Bone marrow (tissue), 2 donors: ENCODE measurements at places on chromosomes 11 and 22.

DNA sequence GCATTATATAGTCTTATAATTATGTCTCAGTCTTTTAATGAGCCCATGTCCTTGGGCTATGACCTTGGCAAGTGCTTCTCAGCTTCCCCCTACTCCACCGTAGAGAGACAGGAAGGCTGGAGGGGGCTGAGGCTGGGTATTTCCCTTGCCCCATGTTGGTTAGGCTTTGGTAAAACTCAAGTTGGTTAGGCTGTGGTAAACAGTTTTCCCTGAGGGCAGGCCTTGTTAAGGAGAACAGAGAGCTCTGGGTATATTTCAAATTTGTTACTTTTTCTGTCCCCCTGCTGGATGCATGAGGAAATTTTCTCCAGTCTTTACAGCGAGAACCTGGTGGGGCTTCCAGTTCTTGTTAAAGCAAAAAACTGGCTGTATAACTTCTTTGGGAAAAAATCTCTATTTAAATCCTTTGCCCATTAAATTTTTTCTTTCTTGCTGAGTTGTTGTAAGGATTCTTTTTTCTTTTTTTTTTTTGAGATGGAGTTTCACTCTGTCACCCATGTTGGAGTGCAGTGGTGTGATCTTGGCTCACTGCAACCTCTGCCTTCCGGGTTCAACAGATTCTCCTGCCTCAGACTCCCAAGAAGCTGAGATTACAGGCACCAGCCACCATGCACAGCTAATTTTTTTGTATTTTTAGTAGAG lies 12.2 kb upstream of the DCHS1 start:
- no peak for DNase-seq

DNA sequence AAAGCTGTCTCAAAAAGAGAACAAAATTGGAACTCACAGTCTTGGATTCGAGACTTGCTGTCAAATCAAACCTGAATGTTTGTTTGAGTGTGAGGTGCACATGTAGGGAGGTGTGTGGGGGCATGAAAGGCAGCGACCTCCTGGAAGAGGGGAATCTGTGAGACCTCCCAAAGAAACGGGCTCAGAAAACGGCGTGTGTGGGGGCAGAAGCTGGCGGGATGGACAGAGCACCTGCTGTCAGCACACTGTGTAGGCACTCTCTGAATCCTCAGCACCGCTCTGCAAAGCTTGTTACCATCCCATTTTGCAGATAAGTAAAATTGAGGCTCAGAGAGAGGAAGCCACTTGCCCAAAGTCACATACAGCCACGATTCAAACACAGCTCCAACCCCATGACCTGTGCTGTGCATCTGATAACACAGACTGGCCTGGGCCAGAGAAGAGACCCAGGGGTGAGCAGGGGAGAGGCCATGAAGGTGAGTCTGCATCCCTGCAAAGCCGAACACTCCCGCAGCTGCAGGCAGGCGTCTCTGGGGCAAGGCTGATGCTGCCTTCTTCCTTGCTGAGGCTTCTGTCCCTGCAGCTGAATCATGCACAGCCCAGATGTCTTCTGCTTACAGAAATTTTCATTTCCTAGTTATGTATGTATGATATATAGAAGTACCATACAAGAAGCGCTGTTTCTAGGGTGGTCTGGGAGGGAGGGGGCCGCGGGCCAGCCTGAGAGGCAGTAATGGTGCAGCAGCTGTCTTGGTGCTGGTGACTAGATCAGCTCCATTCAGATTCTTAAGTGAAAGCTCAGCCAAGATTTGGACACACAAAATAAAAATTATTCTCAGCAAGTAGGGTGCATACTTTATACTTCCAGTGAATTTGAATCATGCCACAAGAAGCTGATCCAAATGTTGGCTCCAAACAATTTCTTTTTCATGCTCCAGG lies 67.3 kb upstream of the SHISAL1 start:
- DNase-seq, result no peak

DNA sequence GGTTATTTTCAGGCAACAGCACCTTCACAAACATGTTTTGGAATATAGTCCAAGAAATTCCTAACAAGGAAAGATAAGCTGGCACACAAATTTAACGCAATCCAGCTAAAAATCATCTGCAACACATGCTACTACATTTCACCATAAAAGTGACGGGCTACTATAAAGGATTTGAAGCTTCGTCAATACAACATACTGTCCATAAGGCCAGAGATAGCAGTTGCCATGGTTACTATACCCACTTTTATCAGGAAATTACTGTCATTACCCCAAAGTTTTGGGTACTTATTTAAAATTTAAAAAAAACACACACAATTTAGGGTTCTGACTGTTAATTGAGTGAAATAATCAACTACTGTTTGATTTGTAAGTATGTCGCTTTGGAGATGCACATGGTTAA lies 6.9 kb downstream of the PHF21A start:
- DNase-seq, result no peak

- no peak for DNase-seq
Observed at GRCh38 chr11:45178890-45179671, 32.6 kb downstream of the PRDM11 start.

DNA sequence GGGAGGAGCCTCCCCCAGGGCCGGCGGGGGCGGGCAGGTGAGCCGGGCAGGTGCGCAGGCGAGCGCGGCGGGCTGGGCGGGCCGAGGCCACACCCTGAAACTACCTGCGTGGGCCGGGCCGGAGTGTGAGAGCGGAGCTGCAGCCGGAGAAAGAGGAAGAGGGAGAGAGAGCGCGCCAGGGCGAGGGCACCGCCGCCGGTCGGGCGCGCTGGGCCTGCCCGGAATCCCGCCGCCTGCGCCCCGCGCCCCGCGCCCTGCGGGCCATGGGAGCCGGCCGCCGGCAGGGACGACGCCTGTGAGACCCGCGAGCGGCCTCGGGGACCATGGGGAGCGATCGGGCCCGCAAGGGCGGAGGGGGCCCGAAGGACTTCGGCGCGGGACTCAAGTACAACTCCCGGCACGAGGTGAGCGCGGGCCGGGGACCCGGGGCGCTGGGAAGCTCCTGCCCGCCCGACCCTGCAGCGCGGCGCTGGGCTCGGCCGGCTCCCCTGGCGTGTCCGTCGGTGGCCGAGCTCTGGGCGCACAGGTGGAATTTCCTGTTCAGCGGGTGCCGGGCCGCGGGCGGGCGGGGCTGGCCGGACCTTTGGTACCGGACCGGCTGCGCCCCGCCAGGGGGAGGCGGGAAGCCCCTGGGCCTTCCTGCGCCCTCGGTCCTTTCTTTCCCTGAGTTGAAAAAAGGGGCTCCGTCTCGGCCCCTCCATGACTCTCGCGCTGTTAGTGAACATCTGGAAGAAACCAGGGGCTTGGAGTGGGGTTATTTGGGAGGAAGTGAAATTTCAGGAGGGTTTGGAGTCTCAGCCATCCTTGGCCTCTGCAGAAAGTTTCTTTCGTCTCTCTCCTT lies at the start of gene ST14:
Gene ST14 (plus strand): TSS at position 126 of the 841 bp plus-strand sequence. CDS start 198 bp downstream, at position 324.
- no peak for DNase-seq

DNA sequence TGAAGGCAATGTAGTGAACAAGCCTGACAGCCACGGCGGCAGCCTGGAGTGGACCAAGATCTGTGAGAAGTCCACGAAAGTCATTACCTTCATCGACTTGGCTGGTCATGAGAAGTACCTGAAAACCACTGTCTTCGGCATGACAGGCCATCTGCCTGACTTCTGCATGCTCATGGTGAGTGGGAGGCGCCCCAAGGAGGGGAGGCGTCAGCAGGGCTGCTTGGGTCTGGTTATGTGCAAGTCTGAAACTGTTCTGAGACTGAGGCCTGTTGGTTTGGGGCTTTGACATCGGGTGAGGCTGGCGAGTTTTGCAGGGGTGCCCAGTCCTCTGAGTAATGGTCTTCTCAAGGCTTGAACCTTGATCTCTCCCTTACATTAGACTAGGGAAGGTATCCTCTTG lies 11.1 kb downstream of the GTPBP1 start:
- no peak for DNase-seq

DNA sequence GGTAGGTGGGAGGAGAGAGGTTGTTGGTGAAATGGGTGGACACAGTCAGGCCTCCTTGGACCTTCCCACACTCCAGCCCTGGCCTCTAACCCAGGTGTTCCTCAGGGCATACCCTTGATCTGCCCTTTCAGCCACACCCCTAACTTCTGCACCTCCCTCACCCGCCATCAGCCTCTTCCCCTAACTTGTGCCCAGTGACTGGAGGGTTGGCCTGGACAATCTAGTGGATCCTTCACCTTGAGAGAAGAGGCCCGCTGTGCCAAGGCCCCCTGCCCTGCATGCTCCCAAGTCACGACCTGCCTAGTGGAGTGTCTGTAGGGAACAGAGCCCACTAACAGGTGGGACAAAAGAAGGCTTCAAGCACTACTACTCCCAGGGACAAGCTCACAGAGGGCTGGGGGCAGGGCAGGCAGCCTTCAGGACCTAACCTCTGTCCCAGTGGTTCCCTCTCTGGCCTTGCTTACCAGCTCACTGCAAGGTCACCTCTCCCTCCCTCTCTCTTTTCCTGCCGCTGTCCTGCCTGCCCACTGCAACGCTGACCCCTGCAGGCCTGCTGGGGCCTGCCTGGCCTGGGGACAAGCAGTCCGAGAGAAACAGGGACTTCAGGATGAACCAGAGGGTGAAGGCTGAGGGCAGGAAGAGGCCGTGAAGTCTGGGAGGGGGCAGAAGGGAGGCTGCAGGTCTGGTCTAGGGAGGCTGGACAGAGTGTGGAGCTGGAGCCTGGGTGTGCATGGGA lies 3.3 kb downstream of the SYT7 start:
- DNase-seq, result no peak

DNA sequence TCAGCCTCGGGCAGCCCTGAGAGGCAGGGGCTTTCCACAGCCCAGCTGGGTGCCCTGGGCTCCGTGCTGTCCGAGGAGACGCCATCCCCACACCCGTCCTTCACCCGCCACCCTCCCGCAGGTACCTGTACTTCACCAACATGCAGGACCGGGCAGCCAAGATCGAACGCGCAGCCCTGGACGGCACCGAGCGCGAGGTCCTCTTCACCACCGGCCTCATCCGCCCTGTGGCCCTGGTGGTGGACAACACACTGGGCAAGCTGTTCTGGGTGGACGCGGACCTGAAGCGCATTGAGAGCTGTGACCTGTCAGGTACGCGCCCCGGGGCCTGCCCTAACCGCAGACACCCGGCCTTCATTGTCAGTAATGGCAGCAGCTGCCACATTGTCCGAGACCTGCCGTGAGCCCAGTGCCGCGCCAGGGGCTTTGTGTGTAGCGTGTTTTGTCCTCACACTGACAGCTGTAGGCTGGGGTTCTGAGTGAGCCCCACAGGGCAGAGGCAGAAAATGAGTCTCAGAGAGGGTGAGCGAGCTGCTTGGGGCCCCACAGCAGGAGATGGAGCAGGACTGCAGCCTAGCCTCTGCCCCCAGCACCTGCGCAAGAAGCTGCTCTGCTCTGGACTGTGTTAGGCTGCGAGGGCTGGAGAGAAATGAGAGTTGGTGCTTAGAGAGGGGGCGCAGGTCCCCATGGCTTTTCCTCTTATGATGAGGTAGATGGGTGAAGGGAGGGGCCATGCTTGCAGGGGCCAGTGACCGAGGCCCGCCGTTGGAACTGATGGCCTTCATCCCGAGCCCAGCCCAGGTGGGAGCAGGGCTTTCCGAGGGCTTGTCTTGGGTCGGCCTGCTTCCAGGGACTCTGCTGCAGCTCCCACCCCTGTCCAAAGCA lies 35.3 kb upstream of the PPP6R3 start:
- no peak for DNase-seq

GRCh38 chr22:46442217-46442853 lies 95.1 kb downstream of the CELSR1 start:
- no peak for DNase-seq

- DNase-seq, result no peak
Observed at GRCh38 chr22:38165922-38166593, 15.6 kb downstream of the PLA2G6 start.
